ENCODE measurements at places on chromosomes 2 and 18. TPM values are rescaled to one million over a fixed set of nuclear protein-coding genes. Genes with fewer than 3 reads are reported as not detected.

DIS3L2 gene
- 10.7 TPM for polyA plus RNA-seq

DNA sequence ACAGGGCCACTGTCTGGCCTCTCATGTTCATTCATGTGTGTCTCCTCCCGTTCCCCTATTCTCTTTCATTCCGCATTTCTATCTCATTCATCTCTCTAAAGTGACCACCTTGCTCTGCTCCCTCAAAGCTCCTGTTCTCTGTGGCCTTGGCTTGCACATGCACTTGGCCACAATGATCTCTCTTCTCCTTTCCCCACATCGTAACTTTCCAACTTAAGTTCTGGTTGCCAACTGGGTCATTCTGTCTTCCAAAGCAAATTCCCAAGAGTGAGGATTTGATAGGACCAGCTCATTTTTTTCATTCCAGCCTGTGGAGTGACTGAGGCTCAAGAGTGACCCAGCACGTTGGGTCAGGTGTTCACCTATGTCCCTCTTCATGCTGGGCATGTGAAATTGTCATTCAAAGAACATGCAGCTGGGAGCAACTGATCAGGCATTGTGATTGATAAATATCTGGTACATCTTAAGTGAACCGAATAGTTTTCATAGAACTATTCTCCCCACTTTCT is 14.3 kb upstream of the ITGA6 start:
- DNase-seq: no peak

GRCh38 chr2:4529738-4530137 is 826.4 kb downstream of the DCDC2C start:
- DNase-seq: no peak

GRCh38 chr2:24618680-24619079 is 127.6 kb downstream of the NCOA1 start:
- no peak for DNase-seq

DNA sequence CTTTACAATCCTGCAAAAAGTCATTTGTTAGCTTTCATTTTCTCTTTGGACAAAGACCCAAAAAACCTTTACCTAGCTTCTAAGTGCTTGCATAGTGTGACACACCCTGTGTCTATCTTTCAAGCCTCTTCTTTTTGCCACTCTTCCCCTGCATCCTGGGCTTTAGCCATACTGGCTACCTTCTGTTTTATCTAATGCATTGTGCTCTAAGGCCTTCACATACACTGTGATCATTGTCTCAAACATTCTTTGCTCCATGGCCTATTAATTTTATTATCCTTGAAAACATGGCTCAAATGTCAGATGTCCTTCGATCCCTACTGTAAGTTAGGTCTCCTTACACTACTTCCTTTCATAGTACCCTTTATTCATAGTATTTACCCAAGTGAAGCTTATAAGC is 84.4 kb downstream of the PIK3C3 start:
- DNase-seq: no peak

DNA sequence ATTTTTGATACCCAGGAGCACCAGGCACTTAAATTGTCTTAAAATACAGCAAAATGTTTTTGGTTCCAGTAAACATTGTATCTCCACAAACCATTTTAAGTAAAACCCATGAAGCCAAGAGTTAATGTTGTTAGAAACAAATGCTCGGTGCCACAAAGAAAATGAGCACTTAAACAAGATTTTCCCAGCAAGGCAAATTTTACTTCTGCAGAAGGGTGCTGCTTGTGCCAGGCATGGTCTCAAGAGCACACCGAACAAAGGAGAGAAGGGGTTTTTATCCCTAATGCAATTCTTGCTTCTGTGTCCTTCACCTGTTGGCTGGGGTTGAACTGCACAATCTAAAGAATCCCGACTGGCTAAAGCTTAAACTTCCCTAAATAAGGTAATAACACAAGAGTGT is 286.7 kb downstream of the ADCYAP1 start:
- no peak for DNase-seq

GRCh38 chr2:174605687-174606086 is 8.1 kb upstream of the WIPF1 start:
- DNase-seq: no peak

KCNS3 gene
- polyA plus RNA-seq: 12.1 TPM

DNA sequence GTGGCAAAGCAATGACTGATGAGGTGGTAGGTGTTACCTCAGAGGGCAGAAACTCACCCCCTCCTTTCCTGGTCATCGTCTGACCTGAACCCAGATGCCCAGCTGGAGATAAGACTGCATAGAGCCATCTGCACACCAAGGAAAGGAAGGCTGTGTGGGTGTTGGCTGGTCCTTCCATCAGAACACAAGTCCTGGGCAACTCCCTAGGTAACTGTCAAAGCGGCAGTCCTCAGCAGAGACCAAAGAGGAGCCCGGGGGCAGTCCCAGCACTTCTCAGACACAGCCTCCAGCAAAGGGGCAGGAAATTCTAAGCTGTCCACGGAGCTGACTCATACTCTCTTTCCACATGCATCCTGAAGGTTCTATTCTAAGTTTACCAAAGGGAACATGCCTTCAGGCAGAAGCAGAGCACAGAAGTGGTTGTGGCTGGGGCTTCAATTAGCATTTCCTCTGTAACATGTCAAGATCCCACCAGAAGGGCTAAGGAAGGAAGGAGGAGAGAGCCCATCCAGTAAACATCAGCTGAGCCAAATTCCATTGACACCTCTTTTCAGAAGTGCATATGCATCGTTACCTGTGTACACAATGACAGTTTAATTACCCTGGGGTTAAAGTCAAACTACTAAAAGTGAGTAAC is 54.7 kb downstream of the SPRED2 start:
- DNase-seq: no peak

DNA sequence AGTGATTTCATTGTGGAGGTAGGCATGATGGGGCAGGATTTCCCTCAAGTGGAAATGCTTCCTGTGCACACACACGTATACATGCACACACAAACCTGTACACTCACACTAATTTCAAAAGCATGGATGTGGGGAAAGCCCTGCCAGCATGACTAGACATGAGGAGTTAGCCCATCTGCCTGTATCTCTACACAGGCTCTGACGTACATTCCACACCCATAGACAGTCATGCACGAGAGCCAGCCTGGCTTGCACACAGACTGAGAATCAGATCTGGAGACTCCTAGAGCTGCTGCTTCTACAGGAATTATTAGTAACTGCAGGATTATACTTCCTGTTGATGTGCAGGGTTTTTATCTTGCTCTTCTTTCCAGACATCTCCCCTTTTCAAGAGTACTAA is 27.3 kb upstream of the NFU1 start:
- DNase-seq: peak; percentile 68

DNA sequence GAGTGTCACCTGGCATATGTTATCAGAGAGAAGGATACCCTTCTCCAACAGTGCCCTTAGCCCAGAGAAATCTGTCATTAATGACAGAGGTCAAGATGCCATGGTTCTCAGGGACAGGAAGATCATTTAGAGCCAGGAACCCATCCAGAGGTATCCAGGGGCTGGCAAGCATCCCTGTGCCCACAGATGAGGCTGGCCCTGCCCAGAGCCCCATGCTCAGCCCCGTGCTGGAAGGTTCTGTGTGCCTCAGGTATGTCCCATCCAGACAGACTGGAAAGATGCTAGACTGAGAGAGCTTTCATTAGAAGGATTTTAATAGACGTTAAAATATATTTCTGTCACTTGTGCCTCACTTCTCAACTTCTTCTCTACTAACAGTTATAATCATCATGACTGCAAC is 8.2 kb upstream of the TUBB6 start:
- no peak for DNase-seq

RGPD6 gene
- polyA plus RNA-seq: 6.1 TPM

- DNase-seq: no peak
These were observed 128.4 kb downstream of the INO80D start for GRCh38 chr2:205957452-205958154.

GRCh38 chr2:84889332-84889731 is 8.4 kb upstream of the TRABD2A start:
- DNase-seq: no peak

- DNase-seq: no peak
These were observed 1.3 kb downstream of the SLC66A3 start for GRCh38 chr2:11156396-11157075.

- no peak for DNase-seq
These were observed 69.9 kb downstream of the CYP26B1 start for GRCh38 chr2:72077702-72078169.

HDLBP gene
- polyA plus RNA-seq: 264 TPM

GRCh38 chr2:136434251-136434715 is 316.3 kb upstream of the CXCR4 start:
- DNase-seq: no peak

RGPD3 gene
- polyA plus RNA-seq: 0.09 TPM

- no peak for DNase-seq
These were observed 18.7 kb upstream of the ASPRV1 start for GRCh38 chr2:69979902-69980807.

DNA sequence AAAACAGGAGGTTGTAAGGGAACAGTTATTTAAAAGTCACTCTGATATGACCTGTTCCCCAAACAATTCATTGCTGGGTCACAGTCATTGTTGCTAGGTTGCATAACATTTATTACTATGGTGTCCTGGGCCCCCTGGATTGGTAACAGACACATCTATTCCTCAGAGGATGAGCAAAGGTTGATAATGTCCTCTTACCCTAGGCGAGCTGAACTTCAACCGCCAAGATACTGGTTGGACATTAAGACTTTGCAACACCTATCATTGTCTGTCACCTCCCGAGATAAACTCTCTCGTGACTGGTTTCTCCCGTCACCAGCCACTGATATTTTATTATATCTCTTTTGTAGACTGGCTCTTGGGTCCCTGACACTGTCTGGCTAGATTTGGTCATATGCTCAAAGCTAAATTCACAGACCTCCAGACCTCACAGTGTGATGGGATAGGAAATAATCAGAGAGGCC is 361.3 kb downstream of the ZNF521 start:
- DNase-seq: no peak

DNA sequence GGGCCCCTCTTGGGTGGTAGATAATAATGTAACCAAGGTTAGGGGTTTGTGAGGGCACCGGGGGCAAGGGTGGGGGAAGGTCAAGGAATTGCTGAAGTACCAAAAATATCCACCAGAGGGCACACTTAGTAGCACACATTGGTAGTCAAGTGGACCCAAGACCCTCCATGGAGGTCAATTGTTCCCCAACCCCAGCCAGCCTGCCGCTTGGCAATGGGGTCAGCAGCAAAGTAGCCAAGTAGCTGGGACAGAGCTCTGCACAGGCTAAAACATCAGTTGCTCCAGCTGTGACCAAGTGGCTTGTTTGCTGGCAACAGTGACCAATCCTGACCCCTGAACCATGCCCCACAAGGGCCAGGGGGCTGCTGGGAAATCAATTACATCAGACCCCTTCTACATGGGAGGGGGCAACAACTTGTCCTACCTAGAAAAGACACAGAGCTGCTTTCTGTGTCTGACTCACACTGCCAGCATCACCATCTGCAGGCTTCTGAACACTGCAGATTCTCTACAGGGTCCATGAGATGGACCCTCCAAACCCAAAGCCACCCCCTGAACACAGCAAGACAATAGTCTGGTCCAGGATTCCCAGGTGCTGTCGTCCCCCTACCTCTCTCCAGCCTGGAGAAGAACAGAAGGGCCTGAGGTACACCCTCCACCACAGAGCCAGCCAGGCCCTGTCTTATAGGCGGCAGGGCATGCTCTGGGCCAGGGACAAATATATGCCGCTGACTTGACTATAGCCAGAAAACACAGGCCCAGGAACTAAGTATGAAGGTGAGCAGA is 76.0 kb downstream of the EMX1 start:
- DNase-seq: peak; percentile 44

- peak; percentile 47 for DNase-seq
These were observed 83.9 kb downstream of the ARHGEF4 start for GRCh38 chr2:130920415-130921163.

LYG2 gene
- not detected for polyA plus RNA-seq

DNA sequence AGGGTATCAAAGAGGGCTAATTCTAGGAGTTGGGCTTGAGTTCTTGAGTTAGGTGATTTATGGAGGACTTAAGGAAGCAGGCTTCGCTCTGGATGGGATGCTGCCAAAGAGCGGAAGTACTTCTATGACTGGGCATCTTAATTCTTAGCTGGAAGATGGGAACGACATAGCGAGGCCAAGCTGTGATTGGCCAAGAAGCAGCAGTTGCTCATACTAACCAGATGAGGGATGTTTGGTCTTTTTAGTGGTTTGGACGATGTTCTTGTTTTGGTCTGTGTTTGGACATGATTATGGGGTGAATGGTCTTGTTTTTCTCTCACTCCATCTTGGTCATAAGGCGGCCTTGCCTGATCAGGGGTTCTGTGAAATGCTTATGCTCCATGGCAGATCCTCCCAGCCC is 133.7 kb downstream of the MSH2 start:
- DNase-seq: no peak

DNA sequence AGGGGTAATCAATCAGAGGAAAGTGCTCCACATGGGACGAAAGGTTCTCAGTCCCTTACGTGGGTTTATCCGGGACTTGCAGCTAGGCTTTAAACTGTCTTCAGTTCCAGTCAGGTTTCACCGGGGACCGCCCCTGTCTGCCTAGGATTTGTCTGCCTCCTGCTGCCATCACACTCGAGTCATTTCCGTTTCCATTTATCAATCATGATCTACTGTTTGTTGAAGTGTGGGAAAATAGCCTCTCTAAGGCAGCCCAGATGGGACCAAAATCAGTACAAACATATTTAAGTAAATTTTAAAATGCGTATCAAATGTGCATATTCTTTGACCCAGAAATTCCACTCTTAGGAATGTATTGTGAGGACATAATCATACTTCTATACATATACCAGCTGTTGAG is 10.5 kb downstream of the TRAPPC12 start:
- no peak for DNase-seq

- no peak for DNase-seq
These were observed 14.9 kb upstream of the ITM2C start for GRCh38 chr2:230849633-230850357.

DNA sequence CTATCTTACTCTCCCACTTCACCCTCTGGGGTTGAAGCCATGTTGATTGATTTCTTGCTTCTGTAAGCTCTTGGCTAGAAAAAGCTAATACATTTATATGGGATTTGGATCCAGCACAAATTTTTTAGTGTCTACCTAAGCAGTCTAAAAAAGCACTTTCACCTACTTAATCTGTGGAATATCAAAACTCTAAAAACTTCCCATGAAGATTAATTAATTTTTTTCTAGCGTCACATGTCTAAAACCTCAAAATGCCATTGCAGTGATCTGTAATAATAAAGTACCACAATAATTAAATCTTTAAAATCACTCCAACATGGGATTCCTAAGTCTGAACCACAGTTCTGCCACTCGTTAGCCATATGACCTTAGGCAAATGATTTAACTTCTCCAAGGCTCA is 180.1 kb downstream of the EN1 start:
- no peak for DNase-seq

DNA sequence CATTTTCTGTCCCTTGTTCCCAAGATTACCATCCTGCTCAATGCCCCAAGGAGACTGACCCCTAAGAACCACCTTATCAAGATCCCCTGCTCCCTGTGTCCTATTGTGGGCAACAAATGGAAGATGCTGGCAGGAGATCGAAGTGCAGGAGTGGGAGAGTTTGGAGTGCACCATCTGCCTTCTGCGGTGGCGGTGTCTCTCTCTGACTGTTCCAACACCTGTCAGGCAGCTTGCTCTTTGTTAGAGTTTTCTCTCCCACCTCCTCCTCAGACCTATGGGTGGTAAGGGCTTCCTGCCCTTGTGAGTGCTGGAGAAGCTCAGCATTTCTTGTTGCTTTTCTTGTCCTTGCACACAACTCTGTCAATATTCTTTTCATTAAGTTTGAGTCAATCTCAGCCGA is 64.1 kb upstream of the SPHKAP start:
- DNase-seq: no peak

SOCS6 gene
- polyA plus RNA-seq: 13.8 TPM

GRCh38 chr18:79489899-79490625 is 94.3 kb downstream of the NFATC1 start:
- peak; percentile 23 for DNase-seq
